ENCODE measurements at places on chromosomes 4 and X.

DNA sequence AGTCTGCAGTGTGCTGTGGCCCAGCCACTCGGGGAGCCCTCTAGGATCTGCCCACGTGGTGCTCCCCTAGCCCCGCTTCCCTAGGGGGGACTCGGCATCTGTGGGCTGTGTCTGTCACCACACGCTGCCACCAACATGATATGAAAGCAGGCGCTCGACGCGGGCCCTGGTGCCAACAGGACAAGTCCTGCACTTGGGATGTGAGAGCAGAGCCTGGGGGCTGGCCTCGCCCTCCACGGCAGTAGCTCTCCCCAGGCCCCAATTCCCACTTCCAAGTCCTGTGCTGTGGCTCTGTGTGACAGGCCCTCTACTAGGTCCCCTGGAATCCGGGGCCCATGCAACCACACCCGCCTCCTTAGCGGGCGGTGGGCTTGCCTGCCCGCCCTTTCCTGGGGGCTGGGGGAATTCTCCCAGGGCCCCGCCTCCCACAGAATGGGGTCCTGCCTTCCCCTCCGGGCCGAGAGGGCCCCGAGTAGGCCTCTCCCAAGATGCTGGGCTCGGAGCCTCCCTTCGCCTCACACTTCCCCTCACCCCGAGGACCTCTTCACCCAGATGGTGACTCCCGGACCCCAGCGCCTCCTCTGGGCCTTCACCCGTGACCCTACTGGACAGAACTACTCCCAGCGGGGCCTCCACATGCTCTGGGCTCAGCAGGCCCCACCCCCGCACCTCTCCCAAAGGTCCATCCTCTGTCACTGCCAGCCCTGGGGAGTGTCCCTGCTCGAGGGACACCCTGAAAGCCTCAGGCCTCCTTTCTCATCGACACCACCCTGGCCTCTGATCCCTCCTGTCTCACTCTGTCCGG lies 11.2 kb downstream of the LRPAP1 start:
- no peak for DNase-seq

DNA sequence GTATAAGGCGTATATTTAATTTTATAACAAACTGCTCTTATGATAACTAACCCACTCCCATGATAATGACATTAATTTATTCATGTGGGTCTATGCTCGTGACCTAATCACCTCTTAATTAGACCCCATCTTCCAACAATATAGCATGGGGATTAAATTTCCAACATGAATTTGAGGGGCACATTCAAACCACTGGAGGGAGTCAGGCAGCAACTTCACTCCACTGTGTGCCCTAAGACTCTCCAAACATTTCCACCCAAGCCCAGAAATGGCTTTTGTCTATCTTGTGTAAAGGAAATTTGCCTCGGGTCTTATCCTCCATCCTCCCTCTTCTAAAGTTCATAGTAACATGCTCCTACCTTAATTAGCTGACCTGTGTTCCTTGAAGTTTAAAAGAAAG lies 616.1 kb upstream of the CPEB2 start:
- no peak for DNase-seq

GRCh38 chr4:95531141-95531540 lies 17.6 kb downstream of the UNC5C start:
- DNase-seq: no peak

GRCh38 chrX:2521927-2522386 lies 21.2 kb upstream of the DHRSX start:
- no peak for DNase-seq

DNA sequence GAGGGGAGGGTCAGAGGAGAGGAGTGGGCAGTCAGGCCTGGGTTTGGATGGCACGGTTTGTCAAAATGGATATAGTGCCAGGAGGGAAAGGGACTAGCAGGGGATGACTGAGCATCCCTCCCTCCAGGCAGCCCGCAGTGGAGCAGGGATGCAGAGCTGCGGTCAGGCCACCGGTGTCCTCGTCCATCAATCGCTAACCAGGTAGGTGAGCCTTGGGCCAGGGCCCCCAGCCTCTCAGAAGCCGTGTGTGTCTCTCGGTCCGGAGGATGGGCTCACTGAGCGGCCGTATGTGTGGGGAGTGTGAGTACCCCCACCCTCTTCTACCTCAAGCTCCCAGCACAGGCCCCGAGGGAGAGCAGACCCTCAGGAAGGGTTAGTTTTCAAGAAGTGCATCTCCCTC lies 538 bp upstream of the CYTL1 start:
- DNase-seq: no peak

All from stimulated activated CD8-positive, alpha-beta memory T cell treated with anti-CD3 and anti-CD28 coated beads, Interleukin-4, amount 100 ng/mL, for 4 hours (primary cell).